GF-D8 (cell line): ENCODE measurements at places on chromosomes 12 and 14.

- no peak for DNase-seq
These were observed 4.8 kb downstream of the FAM222A start for GRCh38 chr12:109718390-109718789.

DNA sequence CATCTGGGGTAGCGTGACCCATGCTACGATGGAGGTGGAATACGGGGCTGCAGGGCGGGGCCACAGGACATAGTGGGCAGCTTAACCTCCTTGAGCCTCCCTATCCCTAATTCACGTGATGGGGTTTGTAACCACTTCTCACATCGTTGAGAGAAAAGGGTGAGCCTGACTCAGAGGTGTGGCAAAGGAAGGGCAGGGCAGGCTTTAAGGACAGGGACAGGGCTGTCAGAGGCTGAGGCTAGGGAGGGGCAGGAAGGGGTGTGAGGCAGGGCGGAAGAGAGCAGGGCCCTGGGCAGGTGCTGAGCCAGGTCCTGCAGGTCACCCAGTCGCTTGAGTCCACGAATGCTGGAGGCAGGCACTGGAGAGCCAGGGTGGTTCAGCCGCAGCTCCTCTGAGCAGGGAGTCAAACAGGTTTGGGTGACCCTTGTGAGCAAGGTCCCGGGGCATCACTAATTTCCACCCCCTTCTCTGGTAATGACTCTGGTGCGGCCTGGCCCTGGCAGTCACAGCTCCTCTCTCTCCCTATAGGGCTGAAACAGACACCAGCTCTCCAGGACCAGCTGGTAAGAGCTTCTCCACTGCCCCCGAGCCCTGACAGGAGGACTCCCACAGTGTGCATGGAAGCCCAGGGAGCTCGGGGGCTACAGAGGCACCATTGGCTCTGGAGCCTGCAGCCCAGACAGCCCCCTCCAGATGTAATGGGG lies 7.5 kb upstream of the AQP2 start:
- no peak for DNase-seq

- DNase-seq = no peak
These were observed 278.3 kb downstream of the SEC23A start for GRCh38 chr14:38824706-38825105.

- peak; percentile 85 for DNase-seq
These were observed at the start of gene ALG10 for GRCh38 chr12:34022079-34022830. Gene ALG10 (plus strand): TSS chr12:34022496. CDS start chr12:34022600, 104 bp downstream.

- DNase-seq = no peak
These were observed 21.3 kb upstream of the REP15 start for GRCh38 chr12:27674989-27675388.

DNA sequence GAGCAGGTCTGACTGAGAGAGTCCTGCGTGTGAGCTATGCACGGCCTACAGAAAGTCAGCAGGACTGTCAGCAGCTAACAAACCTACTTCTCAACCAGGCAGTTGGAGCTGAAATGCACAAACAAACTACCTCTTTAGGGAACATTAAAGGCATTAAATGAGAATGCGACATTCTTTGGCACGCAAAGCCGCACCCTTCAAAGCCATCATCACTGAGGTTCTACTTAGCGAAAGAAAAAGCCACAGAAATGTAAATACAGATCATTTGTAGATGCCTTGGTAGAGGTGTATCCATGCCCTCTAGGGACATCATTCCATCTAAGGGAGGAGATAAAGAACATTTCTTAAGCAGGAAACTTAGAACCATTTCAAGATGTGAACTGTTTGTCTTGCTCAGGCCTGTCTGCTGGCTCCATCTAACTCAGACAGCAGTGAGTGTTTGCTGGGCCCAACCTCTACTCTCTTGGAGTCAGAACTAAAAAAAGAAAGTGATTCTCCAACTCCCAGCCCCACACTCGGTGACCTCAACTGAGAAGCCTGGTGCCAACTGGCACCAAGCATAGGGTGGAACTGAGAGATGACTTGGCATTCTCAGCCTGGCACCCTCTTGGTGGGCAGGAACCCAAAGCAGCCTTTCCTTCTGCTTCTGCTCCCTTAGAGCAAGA lies 63.5 kb upstream of the MBIP start:
- DNase-seq = no peak

DNA sequence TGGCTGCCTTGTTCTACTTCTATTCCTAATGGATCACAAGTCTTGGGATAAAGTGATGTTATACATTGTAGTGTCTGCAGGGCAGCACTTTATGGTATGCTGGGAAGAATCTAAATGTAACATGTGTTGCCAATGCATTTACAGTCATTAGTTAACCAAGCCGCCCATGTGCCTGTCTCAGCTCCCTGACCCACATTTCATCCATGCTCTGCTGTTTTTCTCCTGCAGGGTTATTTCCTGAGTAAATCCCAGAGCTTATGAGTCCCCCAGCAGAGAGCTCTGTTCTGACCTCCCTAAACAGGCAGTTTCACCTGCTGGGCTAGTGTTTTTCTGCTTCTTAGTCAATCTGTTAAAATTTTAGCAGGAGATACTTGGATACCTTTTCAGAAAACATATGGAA lies 4.4 kb upstream of the TMTC2 start:
- DNase-seq = no peak

- DNase-seq = no peak
These were observed 17.4 kb downstream of the IGF1 start for GRCh38 chr12:102462795-102463465.

DNA sequence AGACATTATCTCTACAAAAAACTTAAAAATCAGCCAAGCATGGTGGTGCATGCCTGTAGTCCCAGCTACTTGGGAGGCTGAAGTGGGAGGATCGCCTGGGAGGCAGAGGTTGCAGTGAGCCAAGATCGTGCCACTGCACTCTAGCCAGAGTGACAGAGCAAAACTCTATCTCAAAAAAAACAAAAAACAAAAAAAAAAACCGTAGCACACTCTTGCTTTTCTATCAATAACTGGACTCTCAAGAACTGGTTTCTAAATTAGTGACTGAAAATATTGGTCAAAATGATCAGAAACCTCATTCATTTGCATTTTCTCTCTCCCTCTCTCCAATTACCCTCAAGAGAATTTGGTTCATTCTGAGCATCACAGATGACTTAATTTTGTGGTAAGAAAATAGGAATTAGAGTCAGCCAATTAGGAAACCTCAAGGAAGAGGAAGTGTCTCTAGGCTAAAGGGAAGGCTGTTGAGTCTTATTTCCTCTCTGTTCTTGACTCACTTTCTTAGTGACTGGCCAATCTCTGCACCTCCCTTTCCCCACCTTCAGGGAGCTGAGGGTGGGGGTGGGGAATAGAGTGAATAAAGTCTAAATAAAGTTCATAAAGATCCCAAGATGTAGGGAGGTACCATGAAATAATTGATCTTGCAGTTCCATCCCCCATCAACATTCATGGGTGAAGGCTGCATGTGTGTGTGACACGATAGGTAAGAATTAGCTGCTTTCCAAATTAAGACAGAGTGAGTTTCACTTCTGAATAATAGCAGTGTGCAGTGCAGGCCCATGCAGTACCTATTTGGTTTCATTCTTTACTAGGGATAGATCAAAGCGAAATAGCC lies 6.8 kb upstream of the PSMA6 start:
- peak; percentile 96 for DNase-seq

DNA sequence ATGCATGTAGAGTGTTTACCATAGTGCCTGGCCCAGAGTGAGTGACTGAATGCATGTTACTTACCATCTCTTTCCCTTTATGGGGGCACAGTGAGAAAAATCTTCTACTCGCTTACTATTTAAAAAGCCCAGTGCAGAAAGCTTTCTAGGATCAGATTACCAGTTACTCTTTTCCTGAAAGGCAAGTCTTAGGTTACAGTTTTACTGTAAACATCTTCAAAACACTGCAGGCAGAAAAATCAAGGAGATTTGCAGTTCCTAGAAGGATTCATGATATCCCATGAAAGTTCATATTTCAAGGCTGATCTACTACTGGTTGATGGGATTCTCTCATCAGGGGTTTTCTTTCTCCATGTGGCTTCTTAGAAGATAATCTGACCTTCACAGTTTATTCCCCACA lies 29.3 kb upstream of the DAAM1 start:
- DNase-seq = no peak

- no peak for DNase-seq
These were observed 11.2 kb downstream of the NYNRIN start for GRCh38 chr14:24409956-24410355.

DNA sequence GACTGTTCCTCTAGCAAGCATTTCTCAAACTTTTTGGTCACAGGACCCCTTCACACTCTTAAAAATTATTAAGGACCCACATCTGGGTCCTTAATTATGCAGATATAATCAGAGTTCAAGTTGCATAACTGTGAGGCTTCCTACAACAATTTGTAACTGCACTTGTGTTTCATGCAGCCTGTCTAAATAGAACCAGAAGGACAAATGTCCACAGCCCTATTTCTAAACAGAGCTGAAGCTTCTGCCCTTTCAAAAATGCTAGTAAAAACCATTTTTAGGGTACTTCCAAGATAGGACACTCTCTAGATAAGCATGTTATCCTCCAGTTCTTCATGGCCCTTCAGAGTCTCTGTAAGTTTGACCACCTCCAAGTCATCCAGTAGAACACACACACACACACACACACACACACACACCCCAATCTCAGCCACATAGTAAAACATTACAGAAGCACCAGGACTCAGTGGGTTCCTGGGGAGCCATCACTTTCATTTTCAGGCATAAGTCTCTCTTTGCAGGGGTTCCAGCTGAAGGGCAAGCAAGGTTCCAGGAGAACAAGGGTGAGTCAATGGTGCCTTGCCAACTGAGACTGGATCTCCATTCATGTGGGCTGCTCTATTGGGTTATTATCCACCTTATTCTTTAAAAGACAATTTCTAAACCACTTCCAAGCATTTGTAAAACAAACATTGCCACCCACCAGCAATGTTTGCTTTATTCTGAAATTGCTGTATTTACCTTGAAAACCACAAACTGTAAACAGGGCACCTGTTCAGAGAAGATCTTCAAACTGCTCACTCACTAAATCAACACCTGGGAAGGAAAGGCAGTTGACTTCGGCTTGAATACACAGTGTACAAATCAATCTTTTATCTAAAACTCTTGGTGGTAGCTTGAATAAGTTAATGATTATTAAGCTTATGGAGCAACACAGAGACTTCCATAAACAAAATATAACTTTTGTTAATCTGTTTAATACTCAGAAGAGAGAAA lies 64.1 kb downstream of the ITPR2 start:
- no peak for DNase-seq

DNA sequence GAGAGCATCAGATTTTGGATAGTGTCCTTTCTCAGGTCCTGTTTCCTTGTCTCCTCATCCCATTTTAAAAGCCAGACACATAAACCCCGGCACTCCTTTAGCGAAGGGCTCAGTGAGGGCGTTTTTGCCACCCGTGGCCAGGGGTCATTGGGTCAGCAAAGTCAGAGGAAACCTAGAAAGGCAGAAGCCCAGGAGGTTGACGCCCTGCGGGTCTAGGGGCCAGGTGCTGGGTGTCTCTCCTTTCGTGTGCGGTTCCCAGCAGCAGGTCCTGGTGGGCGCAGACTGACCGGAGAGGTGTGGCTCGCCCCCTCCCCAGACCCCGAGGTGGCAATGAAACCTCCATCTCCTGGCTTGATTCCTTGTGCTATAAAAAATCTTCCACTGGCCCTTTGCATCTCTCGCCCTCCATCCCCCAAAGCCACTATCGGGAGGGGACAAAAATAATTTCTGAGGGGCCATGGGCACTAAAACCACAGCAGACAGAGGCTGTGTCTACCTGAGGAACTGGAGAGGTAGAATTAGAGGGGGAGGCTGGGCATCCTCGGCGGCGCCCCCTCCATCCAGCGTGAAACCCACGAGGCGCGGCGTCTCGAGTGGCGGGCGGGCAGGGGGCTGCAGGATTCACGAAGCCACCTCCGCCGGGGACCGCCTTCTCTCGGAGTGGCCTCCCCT lies 858 bp upstream of the FRMD6 start:
- DNase-seq = no peak

DNA sequence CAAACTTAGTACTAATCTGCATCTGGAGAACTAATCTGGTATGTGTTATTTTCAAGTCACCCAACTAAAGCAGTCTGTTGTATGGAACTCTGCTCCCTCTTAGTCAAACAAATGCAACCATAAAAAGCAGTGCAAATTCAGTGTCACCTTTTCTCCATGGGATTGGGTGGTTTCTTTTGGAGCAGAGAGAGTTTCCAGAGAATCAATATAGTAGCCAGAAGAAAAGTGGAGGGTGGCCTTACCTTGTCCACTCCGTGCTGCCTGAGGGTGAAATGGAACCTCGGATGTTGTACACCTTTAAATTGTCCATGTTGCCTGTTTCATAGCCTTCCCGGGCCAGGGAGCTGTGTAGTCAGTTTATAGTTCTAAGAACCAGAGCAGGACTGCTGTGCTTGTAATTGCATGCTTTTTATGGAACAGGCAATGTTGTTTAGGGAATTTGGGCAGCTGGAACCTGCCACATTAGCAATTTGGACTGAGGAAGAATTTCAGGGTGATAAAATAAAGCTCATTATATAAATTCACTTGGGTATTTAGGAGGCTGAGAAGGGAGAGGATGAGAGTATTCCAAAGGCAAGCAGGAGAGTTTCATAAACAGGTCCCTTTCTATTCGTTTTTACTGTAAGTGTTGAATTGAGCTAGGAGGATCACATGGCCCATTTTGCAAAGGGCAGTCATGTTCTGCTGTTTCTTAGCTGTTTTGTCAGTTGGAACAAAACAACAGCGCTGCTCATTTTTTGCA lies 60.5 kb downstream of the CRADD start:
- no peak for DNase-seq

DNA sequence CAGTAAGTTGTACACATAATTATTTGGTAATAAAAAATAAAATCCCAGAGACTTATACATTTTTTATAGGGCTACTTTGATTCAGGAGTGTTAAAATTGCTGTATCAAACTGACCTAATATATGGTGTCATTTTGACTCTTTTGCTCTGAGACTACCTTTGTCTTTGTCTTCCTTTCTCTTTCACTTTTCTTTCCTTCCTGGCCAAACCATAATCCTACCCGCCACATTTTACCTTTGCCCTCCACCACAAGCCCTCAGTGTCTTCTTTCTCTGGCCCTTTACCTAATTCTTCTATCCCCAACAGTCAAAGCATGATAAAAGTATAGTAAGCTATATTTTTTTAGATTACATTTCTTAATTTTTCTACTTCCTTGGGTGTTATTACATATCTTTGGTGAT lies 62.0 kb downstream of the CAND1 start:
- DNase-seq = no peak

DNA sequence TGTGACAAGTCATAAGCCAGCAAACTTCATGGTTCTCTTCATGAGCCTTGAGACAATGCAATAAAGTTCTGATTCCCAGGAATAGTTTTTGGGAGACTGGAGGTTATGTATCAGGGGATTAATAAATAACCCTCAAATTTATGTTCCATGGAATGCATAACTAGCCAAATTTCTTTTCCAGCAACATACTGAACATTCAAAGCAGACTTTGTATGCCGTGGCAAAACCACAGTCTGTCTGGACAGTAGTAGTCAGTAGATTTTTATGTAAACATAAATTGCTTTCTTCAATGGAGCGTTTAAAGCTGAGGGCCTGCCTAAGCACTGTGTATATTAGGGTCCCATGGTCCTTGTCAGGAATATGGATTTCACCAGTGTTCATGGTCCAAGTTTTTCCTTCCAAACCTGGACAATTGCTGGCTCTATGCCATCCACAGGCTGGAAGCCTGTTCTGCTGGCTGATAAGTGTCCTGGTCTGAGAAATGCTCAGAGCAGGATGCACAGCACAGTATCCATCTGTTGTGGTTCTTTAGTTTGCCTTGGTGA lies 144.9 kb downstream of the SRGAP1 start:
- no peak for DNase-seq

- DNase-seq = no peak
These were observed 8.7 kb upstream of the PPP1R13B start for GRCh38 chr14:103856105-103856504.

GRCh38 chr14:76810953-76811400 lies 1.7 kb downstream of the ANGEL1 start:
- no peak for DNase-seq
